ENCODE measurements at places on chromosomes 4 and X.

DNA sequence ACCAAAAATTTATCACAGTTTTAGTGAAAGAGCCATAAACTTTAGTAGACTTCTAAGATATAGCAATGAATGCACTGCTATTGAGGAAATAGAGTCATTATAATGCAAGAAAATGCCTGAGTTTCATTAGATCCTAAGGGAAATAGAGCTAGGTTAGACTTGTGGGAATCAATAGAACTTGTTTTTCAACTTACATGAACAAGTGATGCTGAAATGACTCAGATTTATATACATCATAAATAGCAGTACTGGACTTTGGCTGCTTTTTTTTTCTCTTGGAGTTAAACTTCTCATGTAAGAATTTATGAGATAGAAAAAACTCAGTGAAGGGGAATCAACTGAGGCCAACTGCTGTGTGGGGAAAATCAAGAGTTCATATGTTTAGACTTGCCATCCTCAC, 216.5 kb upstream of the AADAT start:
- DNase-seq: no peak

DNA sequence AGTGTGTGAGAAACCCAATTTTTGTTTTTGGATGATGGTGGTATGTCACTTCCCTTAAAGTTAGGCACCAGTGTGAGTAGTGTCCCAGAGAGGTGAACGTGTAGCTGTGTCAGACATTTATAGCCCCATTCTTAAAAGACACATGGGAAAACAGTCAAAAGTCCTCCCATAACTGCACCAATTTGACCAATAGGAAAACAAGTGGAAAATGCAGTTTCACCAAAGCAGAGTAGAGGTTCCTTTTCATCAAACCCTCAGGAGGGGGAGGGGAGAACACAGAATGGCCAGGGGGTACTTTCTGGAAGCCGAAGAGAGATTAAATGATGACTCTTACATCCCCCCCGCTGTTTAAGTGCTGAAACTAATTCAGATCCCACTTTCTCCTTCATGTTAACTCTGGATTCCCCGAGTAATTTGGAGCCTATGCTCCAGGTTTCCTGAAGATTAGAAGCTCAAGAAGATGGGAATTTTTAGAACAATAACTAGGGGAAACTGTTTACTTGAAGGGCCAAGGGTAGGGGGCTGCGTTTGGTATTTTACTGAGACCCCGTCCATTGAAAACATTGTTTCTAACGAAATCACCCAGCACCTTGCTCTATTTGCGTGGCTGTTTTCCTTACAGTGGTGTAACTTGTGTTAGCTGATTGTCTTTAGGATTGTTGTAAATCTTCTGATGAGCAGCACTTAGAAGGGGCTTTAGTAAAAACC, 2.1 kb upstream of the LEF1 start:
- no peak for DNase-seq

- peak; percentile 32 for DNase-seq
Measured at GRCh38 chr4:6467600-6467999, 4.8 kb downstream of the PPP2R2C start.

DNA sequence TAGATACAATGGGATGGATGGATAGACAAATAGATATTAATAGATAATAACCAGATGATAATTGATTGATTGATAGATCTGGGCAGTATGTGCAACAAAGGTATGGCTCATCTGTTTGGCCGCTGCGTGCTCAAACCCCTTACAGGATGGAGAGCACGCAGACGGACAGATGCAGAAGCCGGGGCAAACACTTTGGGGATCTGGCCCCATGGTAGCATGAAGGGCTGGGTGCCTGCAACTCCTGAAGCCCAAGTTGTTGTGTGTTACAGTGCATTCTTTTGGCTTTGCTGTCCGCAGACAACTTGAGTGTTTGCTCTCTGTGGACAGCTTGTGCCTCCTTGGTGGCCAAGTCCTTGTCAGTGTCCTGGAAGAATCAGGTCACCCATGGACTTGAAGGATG, 10.6 kb upstream of the DHRSX start:
- no peak for DNase-seq

- DNase-seq: no peak
Measured at GRCh38 chr4:78520808-78521226, 30.8 kb upstream of the ANXA3 start.

DNA sequence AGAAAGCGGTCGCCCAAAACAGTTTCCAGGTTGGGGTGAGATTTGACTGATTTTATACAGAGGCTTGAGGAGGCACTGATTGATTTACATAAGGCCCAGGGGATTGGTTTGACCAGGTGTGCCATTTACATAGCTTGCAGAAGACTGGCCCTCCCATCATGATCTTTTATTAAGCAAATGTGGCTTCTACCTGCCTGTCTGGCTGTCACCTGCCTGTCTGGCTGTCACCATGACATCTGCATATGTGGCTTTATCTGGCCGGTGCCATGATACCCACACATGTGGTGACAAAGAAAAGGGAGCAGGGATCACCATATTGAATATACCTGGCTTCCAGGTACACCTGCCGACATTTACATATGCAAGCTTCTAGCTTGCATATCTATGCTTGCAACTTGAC, 17.0 kb upstream of the CDS1 start:
- DNase-seq: no peak

DNA sequence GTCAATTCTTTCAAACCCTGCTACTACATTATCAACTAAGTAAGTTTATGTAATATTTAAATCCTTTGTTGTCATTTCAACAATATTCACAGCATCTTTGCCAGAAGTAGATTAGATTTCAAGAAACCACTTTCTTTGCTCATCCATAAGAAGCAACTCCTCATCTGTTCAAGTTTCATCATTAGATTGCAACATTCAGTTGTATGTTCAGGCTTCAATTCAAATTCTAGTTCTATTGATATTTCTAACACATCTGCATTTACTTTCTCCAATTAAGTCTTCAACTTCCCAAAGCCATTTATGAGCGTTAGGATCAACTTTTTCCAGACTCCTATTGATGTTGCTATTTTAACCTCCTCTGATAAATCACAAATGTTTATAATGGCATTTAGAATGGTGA, 66.1 kb downstream of the BMP3 start:
- DNase-seq: no peak

DNA sequence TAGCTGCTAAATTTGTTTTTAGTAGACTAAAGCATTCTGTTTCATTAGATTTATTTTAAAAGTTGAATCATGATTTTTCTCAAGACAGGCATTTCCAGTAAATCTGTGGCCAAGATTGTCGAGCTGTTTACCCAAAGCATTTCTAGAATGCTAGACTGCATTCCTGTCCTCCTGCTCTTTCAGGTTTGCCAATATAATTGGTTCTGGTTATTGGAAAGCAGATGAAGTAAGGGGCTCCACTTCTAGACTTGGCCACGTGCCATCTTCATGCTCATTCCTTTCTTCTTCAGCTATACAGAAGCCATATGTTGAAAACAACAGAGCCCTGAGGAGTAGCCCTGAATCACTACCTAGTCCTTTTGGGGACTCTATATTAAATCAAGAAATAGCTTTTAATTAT, 62.5 kb downstream of the PGRMC2 start:
- DNase-seq: no peak

- no peak for DNase-seq
Measured at GRCh38 chr4:140018931-140019618, 134.9 kb downstream of the MAML3 start.

- no peak for DNase-seq
Measured at GRCh38 chr4:3790006-3790561, 23.9 kb downstream of the ADRA2C start.

DNA sequence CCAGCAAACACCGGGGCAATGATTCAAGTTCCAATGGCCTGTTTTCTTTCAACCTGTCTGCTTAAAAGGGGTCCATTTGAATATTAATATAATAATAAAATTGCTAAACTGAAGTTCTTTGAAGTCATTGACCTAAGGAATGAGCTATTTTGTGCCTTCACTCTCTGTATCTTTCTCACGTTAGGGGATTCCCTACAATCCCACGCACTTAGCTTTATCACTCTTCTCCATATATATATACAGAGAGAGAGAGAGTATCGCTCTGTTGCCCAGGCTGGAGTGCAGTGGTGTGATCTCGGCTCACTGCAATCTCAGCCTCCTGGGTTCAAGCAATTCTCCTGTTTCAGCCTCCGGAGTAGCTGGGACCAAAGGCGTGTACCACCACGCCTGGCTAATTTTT, 83.9 kb upstream of the NWD2 start:
- DNase-seq: no peak

DNA sequence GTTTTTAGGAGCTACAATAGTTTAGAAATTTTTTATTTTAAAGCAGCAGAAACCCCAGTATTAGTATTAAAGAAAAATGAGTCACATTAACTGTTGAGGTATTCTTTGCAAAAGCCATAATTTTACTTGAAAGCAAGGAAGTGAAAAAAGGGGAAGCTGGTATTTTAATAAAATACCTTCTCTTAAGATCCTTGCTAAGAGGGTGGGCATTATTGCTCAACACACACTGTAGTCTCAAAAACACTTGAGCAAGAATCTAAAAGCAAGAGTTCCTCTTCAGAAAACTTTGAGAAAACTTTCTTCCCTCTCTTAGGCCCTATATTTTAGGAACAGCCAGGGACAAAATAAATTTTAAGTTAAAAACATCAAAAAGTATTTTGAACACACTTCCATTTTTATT, 259.4 kb upstream of the DIAPH2 start:
- no peak for DNase-seq

- peak; percentile 66 for DNase-seq
Measured at GRCh38 chr4:111283066-111283677, 660.3 kb upstream of the PITX2 start.

DNA sequence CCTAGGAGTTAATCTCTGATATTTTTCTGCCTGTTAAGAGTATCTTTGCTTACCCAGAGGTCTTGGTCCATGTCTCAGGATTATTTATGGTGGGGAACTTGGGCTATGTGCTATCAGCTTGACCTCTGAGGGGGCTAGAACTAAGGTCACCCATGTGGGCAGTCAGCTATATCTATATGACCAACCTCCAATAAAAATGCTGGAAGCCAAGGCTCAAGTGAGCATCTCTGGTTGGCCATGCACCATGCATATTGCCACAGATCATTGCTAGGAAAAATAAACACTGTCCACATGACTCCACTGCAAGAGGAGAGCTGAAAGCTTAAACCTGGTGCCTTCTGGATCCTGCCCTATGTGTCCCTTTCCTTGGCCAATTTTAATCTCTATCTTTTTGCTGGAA, 196.5 kb upstream of the SLC7A11 start:
- no peak for DNase-seq

GRCh38 chrX:38804432-38804681, 3.1 kb downstream of the MID1IP1 start:
- no peak for DNase-seq

- DNase-seq: peak; percentile 80
Measured at GRCh38 chrX:12791257-12792228, at the start of gene PRPS2. Gene PRPS2, plus strand, starts transcription at chrX:12791412. Its CDS starts 86 bp downstream, at chrX:12791498.
